ENCODE measurements at places on chromosomes 16 and 17.

GRCh38 chr16:11677451-11677951 lies 9.2 kb downstream of the SNN start:
- DNase-seq = no peak

- no peak for DNase-seq
Measured at GRCh38 chr17:45332989-45333701, 16.3 kb upstream of the MAP3K14 start.

GRCh38 chr17:70329721-70330120 lies 160.4 kb downstream of the KCNJ2 start:
- no peak for DNase-seq

DNA sequence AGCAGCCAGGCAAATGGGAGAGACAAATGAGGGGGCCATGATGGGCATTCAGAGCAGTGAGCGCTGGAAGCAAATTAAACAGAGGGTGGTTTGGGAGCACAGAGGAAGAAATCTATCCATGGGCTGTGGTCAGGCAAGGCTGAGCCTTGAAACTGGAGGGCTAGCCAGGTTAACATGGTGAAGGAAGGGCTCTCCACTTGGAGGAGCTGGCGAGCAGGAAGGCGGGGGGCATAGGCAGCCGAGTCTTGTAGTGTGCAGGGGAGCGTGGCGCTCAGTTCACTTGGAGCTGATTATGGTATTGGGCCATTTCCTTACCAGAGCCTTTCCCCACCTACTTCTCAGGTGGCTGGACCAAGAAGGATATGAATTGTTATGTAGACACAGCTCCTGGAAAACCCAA lies 189.7 kb downstream of the SNX29 start:
- DNase-seq = no peak

- peak; percentile 69 for DNase-seq
Measured at GRCh38 chr17:49694847-49695697, 12.7 kb downstream of the SLC35B1 start.

DNA sequence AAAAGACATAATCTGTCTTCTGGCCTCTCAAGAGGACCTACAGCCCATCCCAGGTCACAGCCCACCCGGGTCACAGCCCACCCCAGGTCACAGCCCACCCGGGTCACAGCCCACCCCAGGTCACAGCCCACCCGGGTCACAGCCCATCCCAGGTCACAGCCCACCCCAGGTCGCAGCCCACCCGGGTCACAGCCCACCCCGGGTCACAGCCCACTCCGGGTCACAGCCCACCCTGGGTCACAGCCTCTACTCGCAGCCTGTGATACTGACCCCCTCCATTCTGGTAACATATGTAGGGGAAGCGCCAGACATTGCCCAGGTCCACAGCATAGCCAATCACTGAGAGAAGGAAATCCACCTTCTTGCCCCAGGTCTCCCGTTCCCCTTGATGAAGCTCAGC lies 14.2 kb downstream of the SLC6A4 start:
- no peak for DNase-seq

DNA sequence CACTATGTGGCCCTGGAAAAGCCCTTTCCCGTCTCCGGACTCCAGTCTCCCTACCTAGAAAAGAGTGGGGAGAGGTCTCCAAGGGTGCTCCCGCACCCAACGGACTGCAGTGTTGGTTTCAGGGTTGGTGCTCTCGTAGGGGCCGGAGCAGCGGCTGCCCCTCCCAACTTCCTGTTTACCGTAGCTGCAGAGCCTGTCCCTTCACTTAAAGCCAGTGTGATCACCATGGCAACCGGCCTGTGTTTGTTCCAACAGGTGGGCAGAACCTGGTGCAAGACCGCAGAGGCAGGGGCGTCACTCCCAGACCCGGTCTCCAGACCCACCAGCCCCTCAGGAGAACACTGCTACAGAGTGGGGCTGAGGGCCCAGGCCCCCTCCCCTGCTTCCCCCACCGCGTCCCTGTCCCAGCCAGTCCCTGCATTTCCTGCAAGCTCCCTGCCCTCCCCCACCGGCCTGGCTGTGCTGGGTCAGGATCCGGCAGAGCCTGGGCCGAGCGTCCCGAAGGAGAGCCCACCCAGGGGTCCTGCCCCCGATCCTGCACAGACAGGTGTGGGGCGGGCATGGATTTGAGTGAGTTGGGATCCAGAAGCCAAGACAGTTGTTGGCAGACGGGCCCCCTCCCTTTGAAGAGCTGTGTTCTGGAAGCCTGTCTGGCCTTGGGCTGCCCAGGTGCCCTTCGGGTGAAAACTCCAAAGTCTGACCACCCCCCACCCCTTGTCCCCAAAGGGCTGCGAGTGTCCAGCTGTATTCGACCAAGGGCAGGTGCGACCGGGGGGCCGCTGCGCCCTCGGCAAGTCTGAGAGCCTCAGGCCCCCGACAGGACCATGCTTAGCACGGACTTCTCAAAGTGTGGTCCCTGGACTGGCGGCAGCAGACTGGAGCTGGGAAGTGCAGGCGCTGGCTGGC lies 1.5 kb upstream of the BAIAP3 start:
- peak; percentile 33 for DNase-seq

- DNase-seq = no peak
Measured at GRCh38 chr16:79765431-79765830, 164.9 kb upstream of the MAF start.

DNA sequence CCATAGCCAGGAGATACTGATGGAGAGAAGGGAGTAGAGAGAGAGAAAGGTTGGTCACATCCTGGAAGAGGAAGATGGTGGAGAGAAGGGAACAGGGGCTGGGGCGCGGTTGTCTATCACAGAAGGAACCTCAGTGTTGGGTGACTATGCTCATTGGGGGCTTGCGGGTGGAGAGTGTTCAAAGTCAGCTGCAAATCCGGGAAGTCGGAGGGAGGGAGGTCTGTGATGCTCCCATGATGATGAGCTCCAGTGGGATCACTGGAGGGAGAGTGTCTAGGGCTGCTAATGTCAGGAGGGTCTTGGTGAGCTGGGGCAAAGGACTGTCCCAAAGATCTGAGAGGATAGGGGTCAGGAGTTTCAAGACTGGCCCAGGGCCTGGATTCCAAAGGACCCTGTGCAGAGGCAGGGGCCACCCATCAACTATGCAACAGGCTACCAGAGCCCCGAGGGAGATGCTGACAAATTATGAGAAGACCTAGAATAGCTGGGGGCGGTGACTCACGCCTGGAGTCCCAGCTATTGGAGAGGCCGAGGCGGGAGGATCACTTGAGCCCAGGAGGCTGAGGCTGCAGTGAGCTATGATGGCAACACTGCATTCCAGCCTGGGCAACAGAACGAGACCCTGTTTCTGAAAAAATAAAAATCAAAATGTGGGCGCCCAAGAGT lies 2.6 kb downstream of the SPDYE4 start:
- no peak for DNase-seq

DNA sequence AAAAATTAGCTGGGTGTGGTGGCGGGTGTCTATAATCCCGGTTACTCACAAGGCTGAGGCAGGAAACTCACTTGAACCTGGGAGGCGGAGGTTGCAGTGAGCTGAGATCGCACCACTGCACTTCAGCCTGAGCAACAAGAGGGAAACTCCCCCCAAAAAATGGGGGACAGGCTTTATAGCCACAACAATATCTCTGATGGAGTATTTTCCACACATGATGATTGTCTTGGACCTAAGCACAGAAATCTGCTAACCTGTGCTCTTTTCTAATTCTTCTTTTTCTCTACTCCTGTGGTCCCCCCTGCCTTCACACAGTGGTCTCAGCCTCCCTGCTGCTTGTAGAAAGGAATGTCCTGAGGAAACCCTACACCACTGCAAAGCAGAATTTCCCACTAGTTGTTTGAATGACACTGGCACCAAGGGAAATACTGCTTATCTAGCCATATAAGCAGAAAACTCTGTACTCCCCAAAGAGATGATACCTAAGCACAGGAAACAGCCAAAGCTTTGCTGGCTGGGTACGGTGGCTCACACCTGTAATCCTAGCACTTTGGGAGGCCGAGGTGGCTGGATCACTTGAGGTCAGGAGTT lies 117.6 kb downstream of the USP31 start:
- no peak for DNase-seq

- DNase-seq = no peak
Measured at GRCh38 chr16:71402674-71403073, 39.2 kb downstream of the TLE7 start.

- no peak for DNase-seq
Measured at GRCh38 chr17:7750321-7750821, 32.8 kb downstream of the DNAH2 start.

DNA sequence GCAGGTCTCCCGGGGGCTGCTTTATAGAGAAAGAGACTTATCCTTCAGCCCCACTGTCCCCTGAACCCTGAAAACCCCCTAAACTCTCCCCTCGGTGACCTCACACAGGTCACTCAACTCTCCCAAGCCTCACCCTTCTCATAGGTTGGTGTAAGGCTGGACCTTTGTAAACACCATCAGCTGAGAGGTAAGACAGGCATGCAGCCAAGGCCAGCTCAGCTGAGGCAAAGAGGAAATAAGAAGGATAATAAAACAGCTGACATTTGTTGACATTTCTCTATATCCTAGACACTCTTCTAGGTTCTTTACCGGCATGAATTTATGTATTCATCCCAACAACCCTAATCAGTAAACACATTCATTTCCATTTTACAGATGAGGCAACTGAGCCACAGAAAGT lies 134.3 kb downstream of the CCT6B start:
- no peak for DNase-seq

DNA sequence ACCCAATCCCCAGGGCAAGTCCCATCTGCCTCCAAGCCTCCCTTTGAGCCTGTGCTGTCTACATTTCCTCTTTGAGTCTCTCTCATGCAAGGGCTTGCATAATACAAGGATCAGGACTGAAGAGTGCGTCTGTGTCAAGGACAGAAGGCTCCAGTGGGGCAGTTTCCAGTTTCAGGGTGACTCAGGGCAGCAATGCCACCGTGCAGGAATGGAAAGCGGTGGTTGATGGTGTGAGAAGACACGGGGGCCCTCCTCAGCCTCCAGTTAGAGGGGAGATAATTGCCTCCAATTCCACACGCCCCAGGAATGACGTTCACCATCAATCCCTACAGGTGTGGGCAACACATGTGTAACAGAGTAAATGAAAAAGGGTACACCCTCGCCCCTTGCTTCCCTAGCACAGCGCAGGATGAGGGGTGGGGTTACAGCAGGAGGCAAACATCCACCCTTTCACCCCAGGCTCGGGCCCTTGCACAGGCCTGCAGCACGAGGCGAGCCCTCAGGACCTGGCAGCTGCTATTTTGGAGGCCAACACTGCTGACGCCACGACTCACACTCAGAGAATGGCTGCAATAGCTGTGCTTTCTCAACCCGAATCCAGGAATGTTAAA lies 24.8 kb upstream of the SLC25A19 start:
- DNase-seq = no peak

- DNase-seq = no peak
Measured at GRCh38 chr16:5328546-5328945, 231.0 kb upstream of the EEF2KMT start.

GRCh38 chr16:52552643-52553042 lies 5.7 kb upstream of the TOX3 start:
- DNase-seq = no peak

DNA sequence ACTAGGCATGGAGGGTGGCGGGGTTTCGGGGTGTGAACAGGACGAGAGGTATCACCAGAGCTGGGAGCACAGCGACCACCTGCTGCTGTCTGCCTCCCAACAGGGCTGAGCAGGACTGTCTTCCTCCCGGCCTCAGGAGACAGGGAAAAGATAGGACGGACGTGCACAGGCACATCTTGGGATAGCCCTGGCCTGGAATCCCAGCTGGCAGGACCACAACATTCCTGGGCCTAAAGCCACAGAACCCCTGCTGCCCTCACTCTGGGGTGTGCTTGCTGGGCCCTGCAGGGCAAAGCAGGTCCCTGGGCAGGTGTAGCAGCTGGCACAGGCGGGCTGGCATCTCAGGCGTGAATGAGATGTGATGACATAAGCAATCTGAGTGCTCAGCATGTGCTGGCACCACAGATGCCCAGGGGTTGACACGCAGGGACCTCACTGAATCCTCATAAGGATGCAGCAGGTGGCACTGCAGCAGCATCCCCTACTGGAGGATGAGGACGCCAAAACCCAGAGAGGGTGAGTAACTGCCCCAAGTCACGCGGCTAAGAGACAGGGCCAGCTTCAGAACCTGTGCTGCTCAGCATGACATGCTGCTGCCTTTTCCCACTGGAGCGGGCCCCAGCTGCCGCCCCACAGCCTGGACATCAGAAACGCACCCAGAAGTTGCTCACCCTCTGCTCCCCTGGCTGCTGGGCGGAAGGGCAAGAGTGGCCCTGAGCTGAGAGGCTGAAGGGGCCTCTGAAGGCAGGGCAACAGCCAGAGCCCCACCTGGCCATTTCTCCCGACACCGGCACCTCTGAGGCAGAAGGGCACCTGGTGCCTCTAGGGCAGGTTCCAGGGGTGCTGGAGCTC lies 7.1 kb downstream of the CORO7 start:
- DNase-seq = no peak

- DNase-seq = no peak
Measured at GRCh38 chr16:11155284-11155806, 100.7 kb downstream of the SOCS1 start.

GRCh38 chr17:48719642-48720265 lies 2.6 kb downstream of the PRAC1 start:
- no peak for DNase-seq

DNA sequence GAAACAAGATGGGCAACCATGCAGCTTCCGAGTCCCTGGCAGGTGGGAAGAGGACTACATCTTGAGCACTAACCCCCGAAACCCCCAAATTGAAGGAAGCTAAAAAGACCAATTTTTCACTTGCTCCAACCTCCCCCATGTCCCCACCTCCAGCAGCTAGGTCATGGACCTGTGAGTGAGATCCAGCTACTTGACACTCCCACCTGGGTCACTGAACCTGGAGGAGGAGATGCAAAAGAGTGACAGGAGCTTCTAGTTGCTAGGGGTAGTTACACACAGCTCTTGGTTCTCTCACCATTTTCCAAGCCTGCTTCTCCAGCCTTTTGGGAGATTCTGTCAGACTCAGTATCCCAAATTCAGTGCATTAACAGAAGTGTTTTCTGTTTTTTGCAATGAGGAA lies 11.2 kb downstream of the PDZD9 start:
- no peak for DNase-seq
